GM12878 (cell line): ENCODE measurements at places on chromosomes 13 and 19.

DNA sequence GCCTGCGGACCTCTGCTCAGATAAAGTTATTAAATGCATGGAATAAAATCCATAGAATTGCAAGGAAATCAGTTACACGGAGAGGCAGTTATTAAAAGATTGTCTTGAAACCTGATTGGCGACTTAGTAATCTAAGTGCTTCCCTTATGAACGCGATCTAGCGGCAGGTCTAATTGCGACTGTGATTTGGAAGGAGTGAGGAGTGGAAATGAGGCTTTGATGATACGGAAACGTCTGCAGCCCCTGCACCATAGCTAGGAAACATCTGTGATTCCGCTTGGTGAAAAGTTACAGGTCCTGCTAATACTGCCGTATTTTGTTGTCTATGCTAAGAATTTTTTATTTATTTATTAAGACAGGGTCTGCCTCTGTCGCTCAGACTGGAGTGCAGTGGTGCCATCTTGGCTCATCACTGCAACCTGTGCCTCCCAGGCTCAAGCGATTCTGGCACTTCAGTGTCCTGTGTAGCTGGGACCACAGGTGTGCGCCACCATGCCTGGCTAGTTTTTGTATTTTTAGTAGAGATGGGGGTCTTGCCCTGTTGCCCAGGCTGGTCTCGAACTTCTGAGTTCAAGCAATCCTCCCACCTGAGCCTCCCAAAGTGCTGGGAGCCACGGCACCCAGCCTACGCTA is 887 bp downstream of the NDUFS7 start:
- no peak for DNase-seq

GRCh38 chr13:65063753-65064152 is 2166.4 kb downstream of the PCDH9 start:
- no peak for DNase-seq

DNA sequence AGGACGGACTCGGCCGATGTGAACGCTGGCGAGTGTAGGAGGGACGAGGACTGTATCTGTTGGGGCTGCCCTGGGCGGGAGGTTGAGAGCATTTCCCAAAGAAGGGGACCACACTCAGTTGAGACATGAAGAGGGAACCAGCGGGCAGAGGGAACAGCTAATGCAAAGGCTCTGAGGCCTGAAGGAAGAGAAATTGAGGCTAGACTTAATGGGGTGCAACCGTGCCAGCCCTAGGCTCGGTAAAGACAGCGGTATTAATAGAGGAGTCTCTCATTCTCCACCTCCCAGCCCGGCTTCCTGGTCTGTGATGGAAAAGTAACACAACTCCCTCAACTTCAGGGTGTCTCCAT is 1.1 kb downstream of the MPV17L2 start:
- no peak for DNase-seq

GRCh38 chr19:35498984-35499527 is 8.8 kb upstream of the KRTDAP start:
- no peak for DNase-seq

DNA sequence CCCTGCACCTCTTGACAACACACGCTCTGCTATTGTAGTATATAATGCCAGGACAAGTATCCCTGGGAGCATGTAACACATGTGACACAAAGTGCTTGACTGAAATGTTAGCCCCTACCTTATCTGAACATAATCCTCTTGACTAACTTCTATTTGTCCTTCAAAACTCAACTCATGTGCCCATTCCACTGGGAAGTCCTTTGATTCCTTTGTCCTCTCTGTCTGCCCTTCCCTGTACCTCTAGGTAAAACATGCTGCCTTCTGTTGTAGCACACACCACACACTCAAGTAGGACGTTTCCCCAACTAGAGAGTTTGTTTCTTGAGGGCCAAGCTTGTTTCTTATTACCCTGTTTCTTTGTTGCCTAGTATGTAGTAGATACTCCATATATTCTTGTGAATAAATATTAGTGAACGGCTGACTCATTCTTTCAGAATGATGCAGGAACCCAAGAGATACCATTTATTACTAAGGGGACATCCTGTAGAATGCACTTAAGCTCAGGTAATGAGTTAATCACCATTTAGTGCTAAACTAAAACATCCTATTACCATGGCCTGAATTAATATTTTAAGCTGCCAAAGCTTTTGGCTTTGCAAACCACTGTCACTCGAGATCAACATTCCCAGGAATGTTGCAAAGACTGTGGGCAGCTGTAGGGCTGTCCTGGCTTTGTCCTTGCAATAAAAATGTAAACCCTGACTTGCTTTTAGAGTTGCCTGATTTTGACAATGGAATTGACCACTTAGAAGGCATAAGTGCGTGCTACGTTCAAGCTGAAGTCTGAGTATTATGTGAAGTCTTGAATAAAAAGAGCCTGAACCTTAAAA is 313.4 kb downstream of the COG6 start:
- no peak for DNase-seq

DNA sequence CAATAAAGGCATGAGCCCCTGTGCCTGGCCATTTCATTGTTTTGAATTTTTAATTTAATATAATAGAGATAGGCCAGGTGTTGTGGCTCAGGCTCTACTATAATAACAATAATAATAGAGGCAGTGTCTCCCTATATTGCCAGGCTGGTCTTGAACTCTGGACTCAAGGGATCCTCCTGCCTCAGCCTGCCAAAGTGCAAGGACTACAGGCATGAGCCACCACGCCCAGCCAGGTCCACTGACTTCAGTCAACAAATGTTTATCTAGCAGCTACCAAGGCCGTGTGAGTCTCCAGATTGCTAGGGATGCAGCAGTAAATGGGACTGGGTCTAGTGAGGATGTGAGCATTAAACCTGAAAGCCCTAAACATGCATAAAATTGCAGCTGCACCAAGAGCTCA is 13.8 kb upstream of the ILF3 start:
- DNase-seq = no peak

DNA sequence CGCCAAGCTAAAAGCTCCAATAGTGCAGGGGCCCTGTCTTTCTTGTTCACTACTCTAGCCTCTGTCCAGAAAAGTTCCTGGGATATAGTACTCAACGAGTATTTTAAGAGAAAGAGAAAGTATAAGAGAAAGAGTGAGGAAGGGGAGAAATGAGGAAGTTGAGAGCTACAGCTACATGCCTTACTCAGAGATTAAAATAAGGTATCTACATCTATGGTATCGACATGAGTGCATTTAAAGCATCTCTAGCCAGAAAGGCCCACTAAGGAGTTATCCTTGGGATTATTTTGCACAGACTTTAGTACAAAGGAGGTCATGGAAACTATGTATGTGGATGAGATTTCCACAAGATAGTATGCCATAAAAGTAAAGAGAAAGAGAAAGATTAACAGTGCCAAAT is 28.5 kb downstream of the MYCBP2 start:
- DNase-seq = no peak

DNA sequence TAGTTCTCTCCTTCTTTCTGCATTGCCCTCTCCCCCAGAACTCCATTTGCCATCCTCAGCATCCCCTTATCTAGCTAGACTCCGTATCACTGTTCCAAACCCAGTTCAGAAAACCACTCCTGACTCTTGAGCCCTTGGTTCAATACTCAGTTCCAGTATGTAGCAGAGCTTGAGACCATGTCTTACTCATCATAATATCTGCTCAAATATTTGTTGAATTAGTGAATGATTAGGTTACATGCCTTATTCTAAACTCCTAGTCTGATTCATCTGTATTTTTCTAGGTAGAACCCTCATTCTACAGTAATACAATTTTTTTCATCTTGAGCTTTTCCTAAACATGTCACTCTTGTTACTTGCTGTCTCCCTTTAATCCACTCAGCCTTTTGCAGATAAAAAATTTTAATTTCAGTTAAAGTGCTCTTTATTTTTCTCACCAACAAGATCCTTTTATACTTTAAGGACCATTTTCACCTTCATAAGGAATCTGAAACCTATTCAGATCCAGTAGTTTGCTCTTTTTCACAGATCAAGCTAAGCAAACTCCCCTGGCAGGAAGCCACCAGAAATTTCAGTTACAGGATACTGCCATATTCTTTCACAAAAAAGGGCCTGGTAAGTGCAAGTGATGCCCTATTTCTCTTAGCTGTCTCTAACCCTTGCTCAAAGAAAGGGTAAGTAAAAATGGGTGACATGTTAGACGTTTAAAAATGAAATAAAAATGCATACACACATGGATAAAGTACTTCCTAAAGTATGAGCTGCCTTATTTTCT is 23.1 kb upstream of the INTS6 start:
- no peak for DNase-seq

- DNase-seq = no peak
Observed at GRCh38 chr13:22735011-22735995, 445.5 kb upstream of the SGCG start.
